ENCODE measurements at places on chromosomes 5 and 9. TPM values are rescaled to one million over a fixed set of nuclear protein-coding genes. Genes with fewer than 3 reads are reported as not detected.

DNA sequence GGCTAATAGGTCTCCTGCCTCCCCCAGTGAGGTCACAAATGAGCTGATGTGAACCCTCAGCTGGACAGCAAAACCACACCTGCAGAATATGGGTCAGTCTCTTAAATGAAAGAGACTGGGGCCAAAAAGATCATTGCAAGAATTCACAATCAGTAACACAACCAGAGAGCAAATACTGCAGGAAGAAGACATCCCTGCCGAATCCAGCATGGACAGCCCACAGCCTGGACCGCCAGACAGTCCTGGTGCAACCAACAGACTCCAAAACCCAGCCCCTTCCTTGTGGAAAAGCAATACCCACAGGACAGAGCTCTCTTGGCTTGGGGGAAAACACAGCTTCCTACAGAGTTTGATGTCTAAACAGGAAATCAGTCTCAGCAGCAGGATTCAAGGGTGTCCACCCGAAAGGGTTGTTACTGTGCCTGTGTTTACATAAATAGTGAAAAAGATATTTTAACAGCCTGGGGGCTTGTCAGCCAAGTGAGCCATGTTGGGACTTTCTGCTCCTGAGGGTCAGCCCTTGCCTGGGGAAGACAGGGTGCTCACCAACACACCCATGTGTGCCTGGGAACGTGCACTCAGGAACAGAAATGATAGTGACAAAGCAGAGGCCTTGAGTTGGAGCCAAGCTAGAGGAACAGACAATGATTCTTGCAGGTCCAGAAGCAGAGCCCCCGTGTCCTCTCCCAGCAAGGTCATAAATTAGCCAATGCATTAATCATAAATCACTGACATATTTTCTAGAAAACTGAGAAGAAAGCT is 106.2 kb downstream of the SEMA5A start:
- no peak for DNase-seq

- DNase-seq, result peak; percentile 61
Measured at GRCh38 chr9:135228345-135228982, 141.0 kb downstream of the OLFM1 start.

GRCh38 chr9:6779417-6780241 is 21.9 kb downstream of the KDM4C start:
- no peak for DNase-seq

DNA sequence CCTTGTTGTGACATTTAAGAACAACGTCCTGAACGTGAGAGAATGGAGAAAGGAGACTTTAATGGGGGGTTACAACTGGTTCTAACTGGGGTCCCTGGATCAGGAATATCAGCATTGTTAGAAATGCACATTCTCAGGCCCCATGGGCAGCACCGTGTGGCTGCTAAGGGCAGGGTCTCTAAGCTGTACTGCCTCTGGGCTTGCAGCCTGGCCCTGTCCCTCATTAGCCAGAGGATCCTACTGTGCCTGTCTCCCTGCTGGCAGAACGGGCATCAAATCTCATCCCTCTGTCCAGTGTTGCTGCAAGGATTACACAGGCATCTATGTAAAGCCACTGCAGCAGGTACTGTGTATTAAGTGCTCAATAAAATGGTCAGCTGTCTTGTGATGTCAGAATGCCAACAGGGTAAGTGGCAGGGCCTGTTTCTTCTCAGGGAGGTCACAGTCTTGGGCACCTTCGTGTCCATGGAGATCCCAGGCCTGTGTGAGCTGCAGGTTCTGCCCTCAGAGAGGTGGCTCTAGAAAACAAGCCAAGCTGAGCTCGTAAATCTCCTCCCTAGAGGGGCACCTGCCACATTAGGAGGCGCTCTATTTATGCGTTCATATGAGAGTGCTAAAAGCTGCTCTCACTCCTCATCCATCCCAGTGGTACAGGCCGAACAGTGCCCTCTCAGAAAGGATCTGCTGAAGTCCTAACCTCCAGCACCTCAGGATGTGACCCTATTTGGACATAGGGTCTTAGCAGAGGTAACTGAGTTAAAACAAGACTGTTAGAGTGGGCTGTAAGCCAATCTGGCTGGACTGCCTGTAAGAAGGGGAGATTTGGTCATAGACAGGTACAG is 210.5 kb downstream of the GADD45G start:
- no peak for DNase-seq

DNA sequence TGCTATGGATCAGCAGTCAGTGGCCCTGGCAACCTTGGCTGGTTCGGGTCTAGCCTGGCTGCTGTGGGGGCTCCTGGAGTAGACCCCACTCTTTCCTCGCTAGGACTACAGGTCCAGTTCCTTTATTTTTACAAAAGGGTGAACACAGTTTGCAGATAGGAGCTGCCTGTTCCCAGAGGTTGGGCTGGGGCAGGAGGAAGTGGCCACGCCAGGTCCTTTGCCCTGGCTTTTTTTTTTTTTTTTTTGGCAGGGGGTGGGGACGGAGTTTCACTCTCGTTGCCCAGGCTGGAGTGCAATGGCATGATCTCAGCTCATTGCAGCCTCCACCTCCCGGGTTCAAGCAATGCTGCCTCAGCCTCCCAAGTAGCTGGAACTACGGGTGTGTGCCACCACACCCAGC is 7.9 kb downstream of the SLC2A6 start:
- DNase-seq, result no peak

- no peak for DNase-seq
Measured at GRCh38 chr9:89880161-89880560, 275.3 kb downstream of the GADD45G start.

- DNase-seq, result peak; percentile 44
Measured at GRCh38 chr9:128128836-128129590, 1.5 kb upstream of the PTGES2 start.

- DNase-seq, result peak; percentile 75
Measured at GRCh38 chr9:89379508-89380115, 61.3 kb downstream of the SECISBP2 start.

GRCh38 chr9:16398691-16399090 is 471.8 kb downstream of the BNC2 start:
- no peak for DNase-seq

DNA sequence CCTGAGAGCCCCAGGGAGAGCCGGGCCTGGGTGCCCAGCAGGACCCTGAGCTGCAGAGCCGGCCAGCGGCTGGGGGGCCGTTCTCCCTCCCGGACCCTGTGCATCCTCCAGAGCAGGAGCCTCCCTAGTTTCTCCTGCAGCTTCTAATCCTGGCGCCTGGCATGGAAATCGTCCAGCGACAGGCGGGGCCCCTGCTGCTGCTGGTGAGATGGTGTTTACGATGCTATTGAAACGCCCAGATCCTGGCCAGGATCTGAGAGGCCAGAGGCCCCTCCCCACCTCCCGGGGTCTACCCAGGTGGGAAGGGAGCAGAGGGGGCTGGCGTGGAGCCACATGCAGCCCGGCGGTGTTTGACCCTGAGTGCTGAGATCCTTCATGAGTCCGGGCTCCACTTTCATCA is 38.2 kb upstream of the CEP72 start:
- DNase-seq, result no peak

- DNase-seq, result no peak
Measured at GRCh38 chr5:152462021-152462721, 57.1 kb upstream of the NMUR2 start.

DNA sequence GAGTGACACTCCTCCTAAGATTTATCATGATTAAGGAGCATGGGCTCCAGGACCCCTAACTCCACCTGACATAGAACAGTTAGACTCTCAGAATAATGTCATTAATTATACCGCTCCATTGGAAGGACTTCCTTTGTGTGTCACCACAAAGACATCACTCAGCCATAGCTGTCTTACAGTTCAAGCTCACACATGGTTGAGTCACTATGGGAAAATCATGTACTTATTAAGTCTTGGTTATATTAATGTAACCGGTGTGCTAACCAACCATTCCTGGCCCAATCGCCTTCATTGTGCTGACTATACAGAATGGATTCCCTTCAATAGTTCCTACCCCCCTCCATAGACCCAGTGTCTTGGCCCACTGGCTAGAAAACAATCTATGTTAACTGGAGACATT is 10.9 kb upstream of the MCCC2 start:
- DNase-seq, result no peak

GRCh38 chr9:107569174-107569573 is 79.6 kb upstream of the KLF4 start:
- DNase-seq, result no peak

DNA sequence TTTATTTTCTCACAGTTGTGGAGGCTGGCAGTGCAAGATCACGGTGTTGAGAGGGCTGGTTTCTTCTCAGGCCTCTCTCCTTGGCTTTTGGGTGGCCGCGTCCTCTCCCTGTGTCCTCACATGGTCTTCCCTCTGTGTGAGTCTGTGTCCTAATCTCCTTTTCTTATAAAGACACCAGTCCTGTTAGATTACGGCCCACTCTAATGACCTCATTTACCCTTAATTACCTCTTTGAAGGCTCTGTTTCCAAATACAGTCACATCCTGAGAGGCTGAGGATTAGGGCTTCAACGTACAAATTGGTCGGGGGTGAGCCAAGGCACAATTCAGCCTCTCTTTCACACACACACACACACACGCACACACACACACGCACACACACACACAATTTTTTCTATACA is 73.0 kb downstream of the UGCG start:
- DNase-seq, result no peak

DNA sequence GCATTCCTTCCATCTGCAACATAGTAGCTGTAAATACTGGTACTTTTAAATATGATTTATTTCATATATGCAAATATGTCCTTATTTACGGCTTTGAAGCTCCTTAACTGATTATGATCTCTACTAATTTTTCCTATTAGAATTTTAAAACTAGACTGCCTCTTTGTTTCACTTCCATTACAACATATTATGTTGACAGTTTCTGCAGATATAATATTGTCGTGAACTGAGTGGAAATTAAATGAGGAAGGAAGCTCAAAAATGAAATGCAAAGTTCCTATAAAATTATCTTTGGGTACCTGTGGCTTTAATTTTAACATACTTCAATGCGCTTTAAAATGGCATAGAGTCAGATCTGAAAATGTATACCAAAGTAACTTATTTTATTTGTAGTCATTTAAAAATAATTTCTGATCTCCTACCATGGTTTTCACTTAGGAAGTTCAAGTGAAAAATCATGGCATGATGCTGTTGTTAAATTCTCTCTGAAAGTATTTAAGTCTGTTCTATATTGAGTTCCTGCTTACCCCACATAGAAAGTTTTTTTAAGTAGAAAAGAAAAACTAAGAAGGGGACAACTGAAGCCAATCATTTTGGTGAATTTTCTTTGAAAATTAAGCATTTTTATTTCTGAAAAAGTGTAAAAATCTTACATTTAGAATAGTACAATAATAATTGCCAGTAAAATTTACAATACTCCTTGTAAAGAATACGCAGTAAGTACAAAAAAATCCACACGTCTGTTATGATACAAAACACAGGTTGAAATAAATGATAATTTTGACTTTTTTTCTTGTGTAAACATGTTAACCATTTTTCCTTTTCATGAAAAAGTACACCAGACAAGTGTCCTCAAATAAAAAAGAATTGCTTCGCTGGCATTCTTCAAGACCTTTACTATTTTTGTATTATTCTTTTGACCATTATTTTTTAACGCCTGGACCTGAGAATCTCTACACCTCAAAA is 2.6 kb downstream of the FOXD1 start:
- DNase-seq, result no peak

DNA sequence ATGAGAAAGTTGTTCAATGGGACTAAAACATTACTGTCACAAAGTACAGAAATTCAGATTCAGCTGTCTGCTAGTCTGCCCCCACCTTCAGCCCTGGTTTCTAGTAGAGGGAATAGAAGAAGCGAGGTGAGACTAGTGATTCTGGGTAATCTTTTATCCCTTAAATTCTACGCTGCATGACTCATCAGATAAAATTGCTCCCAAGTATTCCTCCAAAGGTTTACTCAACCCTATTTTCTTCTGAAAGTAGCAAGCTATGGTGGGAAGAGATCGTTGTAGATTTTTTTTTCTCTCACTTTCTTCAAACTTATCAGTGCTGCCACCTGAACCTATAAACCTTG is 318.9 kb upstream of the RIOK2 start:
- DNase-seq, result peak; percentile 34

GRCh38 chr9:74309654-74310053 is 187.5 kb upstream of the RORB start:
- no peak for DNase-seq

DNA sequence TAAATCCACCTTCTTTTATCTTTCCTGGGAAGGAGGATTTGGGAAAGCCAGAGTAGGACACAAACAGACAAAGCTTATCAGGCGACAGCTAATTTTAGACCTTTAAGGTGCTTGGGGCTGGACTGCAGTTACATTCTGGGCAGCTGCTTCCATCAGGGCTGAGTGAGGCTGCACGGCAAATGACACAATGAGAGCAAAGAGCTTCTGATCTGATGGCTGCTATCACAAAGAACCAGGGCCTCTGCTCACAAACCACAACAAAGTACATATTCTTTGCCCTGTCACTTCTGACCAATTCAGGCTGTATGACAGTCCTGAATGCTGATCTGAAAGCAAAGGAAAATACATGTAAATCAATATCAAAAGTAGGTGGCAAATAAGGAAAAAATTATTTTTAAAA is 93.1 kb downstream of the MRPS27 start:
- no peak for DNase-seq

GRCh38 chr5:127260686-127261085 is 29.9 kb upstream of the MEGF10 start:
- no peak for DNase-seq

GRCh38 chr5:1444361-1445189 is 665 bp downstream of the SLC6A3 start:
- peak; percentile 47 for DNase-seq

GRCh38 chr9:131667576-131667975 is 72.3 kb downstream of the RAPGEF1 start:
- DNase-seq, result peak; percentile 52

GRCh38 chr5:56161439-56161823 is 71.7 kb downstream of the ANKRD55 start:
- no peak for DNase-seq

- peak; percentile 97 for DNase-seq
Measured at GRCh38 chr9:14314929-14315874, 1.3 kb upstream of the NFIB start.

GRCh38 chr9:93677641-93678136 is 101.3 kb downstream of the PHF2 start:
- no peak for DNase-seq

- peak; percentile 85 for DNase-seq
Measured at GRCh38 chr9:137614631-137615386, 4.0 kb upstream of the EHMT1 start.

- peak; percentile 76 for DNase-seq
Measured at GRCh38 chr5:147391781-147392180, 118.1 kb downstream of the DPYSL3 start.

GRCh38 chr9:26975728-26976707 is 19.8 kb downstream of the IFT74 start:
- no peak for DNase-seq

Gene TMEFF1
- 1.2 TPM for total RNA-seq

Gene OTP
- total RNA-seq, result under 0.01 TPM

Gene TRIM7
- total RNA-seq, result 0.72 TPM

Gene IFNK
- total RNA-seq, result not detected

Gene ADGRV1
- total RNA-seq, result not detected

Gene ACTBL2
- not detected for total RNA-seq

Gene PCDHB4
- 1.2 TPM for total RNA-seq

Gene HACD4
- total RNA-seq, result 6.8 TPM

Gene DND1
- total RNA-seq, result not detected

Gene BHMT2
- total RNA-seq, result 12.1 TPM

Gene SOX30
- under 0.01 TPM for total RNA-seq

Gene TEK
- total RNA-seq, result 8.3 TPM

Gene SPRY4
- 5.4 TPM for total RNA-seq

Gene INSL4
- not detected for total RNA-seq

Gene ZNF883
- 7.2 TPM for total RNA-seq

Gene TESK1
- 18.6 TPM for total RNA-seq

Gene ASPN
- 1.2 TPM for total RNA-seq
